ENCODE measurements at places on chromosomes 16 and 17.

- DNase-seq: peak; percentile 2
These were observed 5.9 kb downstream of the BBS2 start for GRCh38 chr16:56513972-56514371.

DNA sequence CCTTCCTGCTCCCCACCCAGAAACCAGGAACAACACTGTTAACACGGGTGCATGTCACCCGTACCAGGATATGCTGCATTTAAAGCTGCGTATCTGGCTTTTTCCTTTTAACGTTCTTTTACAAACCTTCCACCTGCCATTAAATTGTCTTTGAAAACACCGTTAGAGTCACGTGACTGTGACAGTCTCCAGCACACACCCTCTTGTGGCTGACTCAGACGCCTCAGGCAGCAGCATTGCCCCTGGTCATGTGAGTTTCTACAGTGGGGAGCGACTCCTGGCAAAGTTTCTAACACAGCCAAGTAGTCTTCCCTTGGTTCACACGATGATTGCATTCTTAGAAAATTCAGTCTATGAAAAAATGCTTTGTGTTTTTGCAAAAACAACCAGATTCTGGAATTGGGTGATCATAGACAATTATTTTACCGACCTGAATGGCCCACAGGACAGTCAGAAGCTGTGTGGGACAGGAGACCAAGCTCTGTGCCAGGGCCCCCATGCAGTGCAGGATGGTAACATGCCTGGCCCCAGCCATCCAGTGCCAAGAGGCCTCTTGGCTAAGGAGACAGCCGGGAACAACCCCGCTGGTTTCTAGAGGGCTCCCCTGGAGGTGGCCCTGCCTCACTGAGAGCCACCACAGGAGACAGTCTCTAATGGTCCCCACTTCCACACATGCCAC is 199.1 kb downstream of the KATNIP start:
- DNase-seq: no peak

GRCh38 chr17:11565591-11565990 is 32.7 kb upstream of the DNAH9 start:
- no peak for DNase-seq

DNA sequence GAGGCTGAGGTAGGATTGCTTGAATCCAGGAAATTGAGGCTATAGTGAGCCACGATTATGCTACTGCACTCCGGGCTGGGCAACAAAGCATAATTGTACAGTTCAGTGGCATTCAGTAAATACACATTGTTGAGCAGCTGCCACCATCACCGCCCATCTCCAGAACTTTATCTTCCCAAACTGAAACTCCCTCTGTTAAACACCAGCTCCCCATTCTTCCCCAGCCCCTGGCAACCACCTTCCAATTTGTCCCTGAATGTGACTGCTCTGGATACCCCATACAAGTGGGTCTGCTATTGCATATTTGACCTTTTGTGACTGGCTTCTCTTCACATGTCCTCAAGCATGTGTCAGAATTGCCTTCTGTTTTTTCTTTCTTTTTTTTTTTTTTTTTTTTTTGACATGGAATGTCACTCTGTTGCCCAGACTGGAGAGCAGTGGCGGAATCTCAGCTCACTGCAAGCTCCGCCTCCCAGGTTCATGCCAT is 2.9 kb downstream of the RPL38 start:
- no peak for DNase-seq

- no peak for DNase-seq
These were observed 10.7 kb downstream of the TBX2 start for GRCh38 chr17:61410141-61411010.
